ENCODE measurements at places on chromosomes 16 and 17.

- no peak for DNase-seq
Measured at GRCh38 chr17:1630662-1631061, 2.0 kb upstream of the SLC43A2 start.

GRCh38 chr17:15457723-15458094, 9.7 kb downstream of the CDRT4 start:
- DNase-seq: no peak

GRCh38 chr16:55467898-55468297, 11.1 kb upstream of the MMP2 start:
- no peak for DNase-seq

DNA sequence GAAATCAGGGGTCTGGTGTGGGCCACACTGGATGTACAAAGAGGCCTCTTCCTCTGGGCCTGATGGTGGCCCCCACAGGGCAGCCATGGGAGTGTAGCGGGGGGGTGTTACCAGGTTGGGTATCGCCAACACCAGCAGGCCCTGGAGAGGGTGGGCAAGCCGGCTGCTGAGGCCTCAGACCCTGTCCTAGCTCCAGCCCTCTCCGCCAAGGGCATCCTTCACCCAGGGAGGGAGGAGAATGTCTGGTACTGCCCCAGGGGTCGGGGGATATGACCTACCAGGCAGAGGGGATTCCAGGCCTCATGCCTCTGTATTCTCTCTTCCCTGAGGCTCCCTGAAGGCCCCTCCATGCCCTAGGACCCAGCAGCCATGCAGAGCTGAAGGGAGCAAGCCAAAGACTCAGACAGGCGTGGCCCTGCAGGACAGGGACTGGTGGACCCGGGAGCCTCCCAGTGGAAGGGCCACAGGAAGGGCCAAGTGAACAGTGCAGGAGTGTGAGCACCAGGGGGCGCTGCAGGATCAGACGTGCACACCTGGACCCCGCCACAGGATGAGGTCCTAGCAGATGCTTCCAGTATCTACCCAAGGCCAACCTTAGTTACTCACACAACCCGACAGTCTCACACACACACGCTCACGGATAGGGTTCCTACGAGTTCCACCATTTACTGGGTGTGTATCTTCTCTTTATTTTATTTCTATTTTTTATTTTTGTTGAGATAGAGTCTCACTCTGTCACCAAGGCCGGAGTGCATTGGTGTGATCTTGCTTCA, 10.9 kb upstream of the CES4A start:
- no peak for DNase-seq

DNA sequence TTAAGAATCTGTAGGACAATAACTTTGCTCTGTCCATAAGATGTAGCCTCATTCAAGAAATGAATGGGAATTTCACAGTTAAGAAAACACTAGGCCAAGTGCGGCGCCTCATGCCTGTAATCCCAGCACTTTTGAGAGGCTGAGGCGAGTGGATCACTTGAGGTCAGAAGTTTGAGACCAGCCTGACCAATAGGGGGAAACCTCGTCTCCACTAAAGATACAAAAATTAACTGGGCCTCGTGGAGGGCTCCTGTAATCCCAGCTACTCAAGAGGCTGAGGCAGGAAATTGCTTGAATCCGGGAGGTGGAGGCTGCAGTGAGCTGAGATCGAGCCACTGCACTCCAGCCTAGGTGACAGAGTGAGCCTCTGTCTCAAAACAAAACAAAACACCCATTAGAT, 19.9 kb upstream of the RSL1D1 start:
- DNase-seq: no peak

DNA sequence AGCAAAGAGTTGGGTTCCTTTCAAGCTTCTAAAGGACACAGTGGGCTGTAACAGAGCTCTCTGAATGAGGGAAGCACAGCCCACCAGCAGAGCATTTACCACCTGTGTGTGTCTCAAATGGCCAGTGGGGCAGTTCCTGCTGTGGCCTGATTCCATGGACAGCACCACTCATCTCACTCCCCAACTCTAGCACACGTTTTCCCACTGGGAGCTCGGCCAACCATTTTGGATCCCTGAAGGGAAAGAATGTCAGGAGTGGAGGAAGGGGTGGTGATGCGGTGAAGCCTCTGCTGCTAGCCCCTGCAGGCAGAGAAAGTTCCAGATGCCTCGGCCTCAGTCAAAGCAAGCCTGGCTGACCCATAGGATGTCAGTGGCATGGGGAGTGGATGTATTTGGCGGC, 86.6 kb downstream of the PLXDC1 start:
- DNase-seq: no peak

DNA sequence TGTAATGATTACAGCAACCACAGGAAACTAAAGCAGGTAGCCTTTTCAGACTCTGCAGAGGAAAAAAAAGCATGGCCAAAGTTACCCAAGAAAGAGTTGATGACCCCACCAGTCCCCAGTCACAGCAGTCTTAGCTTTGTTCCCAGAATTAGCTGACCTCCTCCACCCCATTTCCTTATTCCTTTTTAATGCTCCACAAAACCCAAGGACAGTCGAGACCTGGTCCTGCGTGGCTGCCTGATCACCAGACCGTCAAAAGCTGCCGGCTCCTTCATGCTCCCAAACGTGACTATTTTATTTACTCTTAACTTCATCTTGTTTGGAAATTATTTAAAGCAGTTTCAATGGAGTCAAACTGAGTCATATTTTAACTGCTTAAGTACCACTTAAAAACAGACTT, 28.7 kb upstream of the MED9 start:
- no peak for DNase-seq

GRCh38 chr16:2451851-2452320, 8.0 kb upstream of the TEDC2 start:
- DNase-seq: no peak

GRCh38 chr16:8798174-8798527, 512 bp downstream of the PMM2 start:
- DNase-seq: no peak

DNA sequence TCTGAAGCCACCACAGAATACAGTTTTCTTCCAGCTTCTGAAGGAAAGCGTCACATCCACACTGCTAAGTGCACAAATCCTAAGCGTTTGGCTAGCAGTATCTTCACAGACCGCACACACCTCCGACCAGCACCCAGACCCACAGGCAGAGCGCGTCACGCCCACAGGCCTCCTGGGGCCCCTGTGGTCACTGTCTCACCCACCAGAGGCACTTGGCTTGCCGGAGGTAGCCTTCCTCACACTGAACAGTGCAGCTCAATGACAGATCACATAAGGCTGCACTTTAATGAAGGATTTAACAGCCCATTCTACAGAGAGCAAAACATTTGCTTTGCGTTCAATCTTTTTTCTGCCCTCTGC, 21.2 kb downstream of the SPHK1 start:
- no peak for DNase-seq

DNA sequence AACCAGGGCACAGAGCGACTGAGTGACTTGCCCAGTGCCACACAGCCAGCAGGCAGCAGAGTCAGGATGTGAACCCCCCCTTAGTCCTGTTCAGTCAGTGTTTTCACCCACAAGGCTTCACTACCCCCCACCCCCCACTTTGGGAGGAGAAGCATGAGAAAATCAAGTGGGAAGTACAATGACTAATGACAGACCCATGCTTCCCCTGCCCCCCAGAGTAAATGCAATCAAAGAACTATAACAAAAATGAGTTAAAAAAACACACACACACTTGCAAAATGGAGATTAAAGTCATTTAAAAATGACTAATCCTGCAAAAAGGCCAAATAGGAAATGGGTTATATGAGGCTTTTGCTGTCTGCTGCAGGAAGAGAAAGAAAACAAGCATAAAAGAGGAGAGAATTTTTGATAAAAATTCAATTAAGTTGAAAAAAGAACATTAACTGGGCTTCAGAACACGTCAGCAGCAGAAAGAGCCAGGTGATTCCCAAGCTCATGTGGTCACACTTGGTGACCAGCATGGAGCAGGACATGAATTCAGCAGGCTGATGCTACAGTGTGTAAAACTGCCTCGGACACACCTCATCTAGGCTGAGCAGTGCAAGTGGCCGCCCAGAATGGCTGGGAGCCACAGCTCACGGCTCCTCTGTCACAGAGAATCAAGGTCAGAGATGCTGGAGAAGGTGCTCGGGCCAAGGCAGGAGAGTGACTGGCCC, 212.3 kb downstream of the ZNF423 start:
- no peak for DNase-seq

All from NCI-H1417 treated with DMSO at 0.1 percent for 48 hours (cell line).